Myocyte (in vitro differentiated cells): ENCODE measurements at places on chromosomes 3 and 15. TPM values are rescaled to one million over a fixed set of nuclear protein-coding genes. Genes with fewer than 3 reads are reported as not detected.
A peak's percentile ranks its signal among the peaks of the same experiment; 100 is the strongest.

DNA sequence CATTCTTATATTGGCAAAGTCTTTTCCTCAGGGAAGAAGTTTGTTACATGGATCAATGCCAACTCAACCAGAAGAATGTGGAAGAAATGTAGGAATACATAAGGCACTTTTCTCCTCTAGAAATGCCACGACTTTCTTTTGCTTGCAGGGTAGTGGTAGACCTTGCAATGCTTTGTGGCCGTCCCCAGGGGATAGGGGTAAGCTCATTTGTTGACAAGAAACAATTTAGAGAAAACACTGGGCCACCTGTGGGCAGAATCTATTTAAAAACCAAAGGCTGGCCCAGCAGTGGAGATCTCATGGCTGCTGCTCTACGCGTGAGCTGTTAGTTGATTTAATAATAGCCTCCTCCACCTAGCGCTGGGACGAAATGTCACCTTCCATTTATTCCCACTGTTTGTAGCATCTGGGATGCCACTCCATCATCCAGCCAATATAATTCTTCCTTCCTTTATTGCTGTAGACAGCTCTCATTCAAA, 64.6 kb upstream of the PFN2 start:
- DNase-seq, result peak; percentile 84

GRCh38 chr3:186790261-186790981, 7.0 kb downstream of the EIF4A2 start:
- peak; percentile 26 for DNase-seq

GRCh38 chr3:127611251-127611650, 13.0 kb downstream of the MCM2 start:
- no peak for DNase-seq

- no peak for DNase-seq
Measured at GRCh38 chr15:48388016-48388851, 57.0 kb downstream of the DUT start.

GRCh38 chr3:117671722-117672318, 962.2 kb downstream of the TUSC7 start:
- DNase-seq, result no peak

- peak; percentile 58 for DNase-seq
Measured at GRCh38 chr3:33173103-33173502, 45.5 kb downstream of the SUSD5 start.

- no peak for DNase-seq
Measured at GRCh38 chr3:101611023-101611422, 37.0 kb downstream of the PCNP start.

- peak; percentile 34 for DNase-seq
Measured at GRCh38 chr3:42655980-42656679, 2.6 kb downstream of the ZBTB47 start.

DNA sequence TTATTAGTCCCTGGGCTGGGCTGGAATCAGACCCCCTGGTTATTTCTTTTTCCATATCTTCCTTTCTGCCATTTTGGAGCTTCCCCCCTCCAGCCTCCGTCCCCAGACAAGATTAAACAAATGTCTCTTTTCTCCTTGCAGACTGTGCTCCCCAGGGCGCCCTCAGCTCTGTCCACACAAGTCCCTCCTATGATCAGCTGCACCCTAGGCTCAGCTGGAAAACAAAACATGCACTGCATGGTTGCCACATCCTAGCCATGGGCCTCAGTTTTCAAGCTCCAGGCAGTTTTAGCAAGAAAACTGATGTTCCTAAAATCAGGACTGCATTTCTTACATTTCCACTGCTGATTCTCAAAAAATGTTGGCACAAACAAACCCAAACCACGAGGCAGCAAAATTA, 23.5 kb upstream of the RFTN1 start:
- no peak for DNase-seq

- no peak for DNase-seq
Measured at GRCh38 chr3:171511450-171511849, 51.2 kb upstream of the TNIK start.

DNA sequence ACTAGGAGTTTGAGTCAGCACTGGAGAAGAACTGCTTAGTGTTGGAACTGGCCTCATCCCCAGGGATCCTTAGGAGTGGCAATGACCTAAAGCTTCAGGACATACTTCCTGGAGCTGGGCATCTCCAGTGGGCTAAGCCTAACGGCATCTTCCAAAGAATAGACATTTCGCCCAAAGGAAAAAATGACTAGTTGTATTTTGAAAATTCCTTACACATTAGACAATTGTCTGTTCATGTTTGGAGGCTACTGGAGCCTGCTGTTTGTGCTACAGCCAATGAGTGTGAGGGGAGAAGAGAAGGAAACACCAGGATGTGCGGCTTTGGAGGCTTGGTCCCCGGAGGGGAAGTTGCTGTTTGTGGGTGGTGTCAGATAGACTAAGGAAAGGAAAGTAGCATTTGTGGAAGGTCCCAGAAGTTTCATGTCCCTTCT, 77.6 kb downstream of the POLR2M start:
- DNase-seq, result peak; percentile 62

DNA sequence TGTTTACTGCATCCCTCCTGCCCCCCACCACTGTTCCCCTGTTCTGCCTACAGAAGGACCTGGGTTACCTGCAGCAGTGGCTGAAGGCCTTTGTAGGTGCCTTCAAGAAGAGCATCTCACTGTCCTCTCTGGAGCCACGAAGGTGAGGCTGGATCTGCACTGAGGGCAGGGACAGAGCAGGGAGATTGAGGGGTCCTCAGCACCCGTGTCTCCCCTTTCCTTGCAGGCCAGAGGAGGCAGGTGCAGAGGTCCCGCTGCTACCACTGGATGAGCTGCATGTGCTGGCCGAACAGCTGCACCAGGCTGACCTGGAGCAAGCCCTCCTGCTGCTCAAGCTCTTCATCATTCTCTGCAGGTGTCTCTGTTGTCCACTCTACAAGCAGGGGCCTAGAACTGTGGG, 9.2 kb downstream of the NBEAL2 start:
- no peak for DNase-seq

The ALDH1L1 gene
- total RNA-seq, result 0.10 TPM in 1 of 2 replicates, not detected in the other

The GRK7 gene
- 0.05 and 0.08 TPM in 2 replicates for total RNA-seq
